Nasal cavity respiratory epithelium epithelial cell of viscerocranial mucosa (primary cell): ENCODE measurements at places on chromosomes 12 and 14. TPM values are rescaled to one million over a fixed set of nuclear protein-coding genes. Genes with fewer than 3 reads are reported as not detected.

The CDCA3 gene
- 0.57 and 0.68 TPM in 2 replicates for total RNA-seq

The LRCOL1 gene
- not detected in 2 replicates for total RNA-seq

The CTSG gene
- total RNA-seq: not detected in 2 replicates

The SLC10A1 gene
- total RNA-seq: under 0.01 TPM in 1 of 2 replicates, not detected in the other

The TMEM119 gene
- not detected in 2 replicates for total RNA-seq

The ANKS1B gene
- 0.07 TPM in 1 of 2 replicates, not detected in the other for total RNA-seq

The KLRC4 gene
- total RNA-seq: not detected in 2 replicates

The VWF gene
- total RNA-seq: 0.34 and 1.00 TPM in 2 replicates

The SRRM4 gene
- total RNA-seq: not detected in 2 replicates

The COX8C gene
- total RNA-seq: not detected in 2 replicates

The ITGB7 gene
- 2.6 and 3.1 TPM in 2 replicates for total RNA-seq

The IL22 gene
- total RNA-seq: not detected in 2 replicates

The SYT10 gene
- not detected in 2 replicates for total RNA-seq

The MYL2 gene
- total RNA-seq: not detected in 2 replicates

The KIF26A gene
- total RNA-seq: 0.14 and 1.0 TPM in 2 replicates

The NYNRIN gene
- total RNA-seq: 2.4 and 23.3 TPM in 2 replicates

The CELA1 gene
- total RNA-seq: under 0.01 TPM in 1 of 2 replicates, not detected in the other

The FOXN4 gene
- not detected in 2 replicates for total RNA-seq

The PTGER2 gene
- 0.14 TPM in 1 of 2 replicates, not detected in the other for total RNA-seq

The NOP9 gene
- total RNA-seq: 34.2 and 36.0 TPM in 2 replicates

The RAD51AP1 gene
- total RNA-seq: 0.64 and 0.68 TPM in 2 replicates

The SPTLC2 gene
- 22.9 and 38.2 TPM in 2 replicates for total RNA-seq

The NTN4 gene
- 73.8 and 160 TPM in 2 replicates for total RNA-seq

The TAS2R7 gene
- total RNA-seq: not detected in 2 replicates

The TEX52 gene
- total RNA-seq: not detected in 2 replicates

The EGLN3 gene
- 7.5 and 58.7 TPM in 2 replicates for total RNA-seq

The WSCD2 gene
- total RNA-seq: not detected in 2 replicates

The YLPM1 gene
- total RNA-seq: 11.6 and 52.0 TPM in 2 replicates

The GLT8D2 gene
- total RNA-seq: 1.6 and 2.1 TPM in 2 replicates

The AMDHD1 gene
- total RNA-seq: under 0.01 TPM in 1 of 2 replicates, not detected in the other

The RPL10L gene
- total RNA-seq: not detected in 2 replicates

The GPX2 gene
- 0.71 and 1.0 TPM in 2 replicates for total RNA-seq

The ALDH1L2 gene
- 34.2 and 46.3 TPM in 2 replicates for total RNA-seq

The LMNTD1 gene
- total RNA-seq: 0.14 TPM in 1 of 2 replicates, not detected in the other

The P2RX2 gene
- total RNA-seq: not detected in 2 replicates

The TNFAIP2 gene
- total RNA-seq: 8.2 and 26.8 TPM in 2 replicates

The MYO1H gene
- under 0.01 TPM in 1 of 2 replicates, not detected in the other for total RNA-seq

The RNASE1 gene
- total RNA-seq: not detected in 2 replicates

The GUCY2C gene
- under 0.01 TPM in 1 of 2 replicates, not detected in the other for total RNA-seq

The KRT3 gene
- total RNA-seq: under 0.01 TPM in 1 of 2 replicates, not detected in the other
